ENCODE measurements at places on chromosomes 11 and 22.

- no peak for DNase-seq
Observed at GRCh38 chr11:73387594-73388264, 11.5 kb downstream of the RELT start.

DNA sequence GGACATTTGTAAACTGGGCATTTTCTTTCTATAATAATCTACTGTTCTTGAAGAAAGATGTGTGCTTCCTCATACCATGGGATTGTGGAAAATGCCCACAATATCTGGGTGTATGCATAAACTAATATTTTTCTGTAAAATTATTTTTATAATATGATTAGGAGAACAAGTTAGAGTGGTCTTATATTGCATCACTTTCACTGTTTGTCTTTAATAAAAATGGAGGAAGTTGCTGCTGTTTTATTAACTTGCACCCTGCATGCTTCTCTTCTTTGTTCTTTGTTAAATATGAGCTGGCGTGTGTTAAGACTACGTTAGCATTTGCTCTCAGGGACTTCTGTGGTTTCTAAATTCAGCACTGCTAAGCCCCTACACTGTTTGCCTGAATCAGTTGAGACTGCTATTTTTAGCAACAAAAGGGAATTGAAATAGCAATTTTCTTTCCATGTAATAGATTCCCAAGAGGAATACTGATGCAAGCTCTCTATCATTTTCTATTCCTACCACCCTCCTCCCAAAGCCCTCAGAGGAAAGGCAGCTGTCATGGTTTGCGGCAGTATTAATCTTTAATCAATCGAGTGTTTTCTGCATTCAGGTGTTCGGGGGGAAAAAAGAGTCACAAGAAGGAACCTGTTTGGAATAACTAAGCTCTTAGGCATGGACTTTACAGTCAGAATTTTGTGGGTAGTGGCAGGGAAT is 56.1 kb downstream of the HSD17B12 start:
- no peak for DNase-seq

DNA sequence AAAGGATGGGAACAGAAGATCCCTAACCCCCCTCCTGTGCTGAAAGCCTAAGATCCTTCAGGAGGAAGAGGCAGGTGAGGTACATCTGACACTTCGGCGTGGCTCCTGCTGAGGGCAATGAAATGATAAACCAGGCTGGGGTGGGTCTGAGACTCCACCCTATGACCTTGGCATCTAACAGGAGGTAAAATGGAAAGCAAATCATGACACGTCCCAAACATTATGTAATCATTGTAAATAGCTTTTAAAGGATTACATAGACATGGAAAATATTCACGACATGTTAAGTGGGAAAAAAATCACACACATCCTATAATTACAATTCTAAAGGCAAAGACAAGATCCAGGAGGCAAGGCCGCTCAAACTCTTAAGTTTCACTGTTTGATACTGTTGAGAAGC is 70.5 kb downstream of the LINC01488 start:
- DNase-seq: no peak

DNA sequence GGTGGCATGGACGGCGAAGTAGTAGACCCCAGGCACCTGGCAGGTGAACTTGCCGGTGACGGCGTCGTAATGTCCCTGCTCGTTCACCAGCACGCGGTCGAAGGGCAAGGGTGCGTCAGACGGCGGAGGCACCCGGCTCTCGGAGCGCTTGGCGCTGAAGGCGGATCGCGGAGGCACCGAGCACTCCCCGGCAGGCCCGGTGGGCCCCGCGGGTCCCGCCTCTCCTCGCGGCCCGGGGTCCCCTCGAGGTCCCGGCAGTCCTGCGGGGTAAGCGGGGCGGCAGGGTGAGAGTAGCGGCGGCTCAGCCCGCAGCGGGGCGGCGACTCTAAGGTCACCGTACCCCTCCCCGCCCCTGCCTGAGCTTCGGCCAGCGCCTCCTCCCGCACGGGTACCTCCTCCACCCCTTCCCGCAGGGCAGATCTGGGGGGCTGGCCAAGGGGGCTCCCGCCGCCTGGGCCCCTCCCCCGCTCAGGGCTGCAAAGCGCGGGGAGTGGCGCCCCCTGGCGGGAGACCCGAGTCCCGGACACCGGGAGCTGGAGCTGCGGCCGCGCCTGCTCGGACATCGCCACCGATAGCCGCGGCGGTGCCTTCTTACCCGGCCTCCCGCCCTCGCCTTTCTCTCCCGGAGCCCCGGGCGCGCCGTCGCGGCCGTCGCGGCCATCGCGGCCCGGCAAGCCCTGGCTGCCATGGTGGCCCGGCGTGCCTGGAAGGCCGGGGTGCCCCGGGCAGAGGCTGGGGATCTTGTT is 921 bp downstream of the C1QTNF5 start:
- peak; percentile 76 for DNase-seq

DNA sequence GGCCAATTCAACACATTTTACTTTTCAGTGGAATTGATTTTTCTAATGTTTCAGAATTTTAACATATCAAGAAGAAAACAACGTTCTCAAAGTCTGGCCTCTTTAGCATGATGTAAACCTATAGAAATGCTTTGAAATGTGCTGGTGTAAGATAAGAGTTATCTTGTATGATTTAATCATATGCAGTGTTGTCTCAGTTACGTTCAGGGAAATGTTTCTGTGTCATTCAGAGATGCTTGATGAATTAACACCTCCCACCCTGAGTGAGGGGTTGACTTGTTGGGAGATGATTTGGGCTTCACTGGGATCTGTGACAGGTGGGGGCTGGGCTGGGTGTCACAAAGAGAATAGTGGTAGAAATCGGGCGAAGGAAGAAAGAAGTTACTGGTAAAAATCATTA is 15.7 kb upstream of the MYO18B start:
- DNase-seq: no peak

DNA sequence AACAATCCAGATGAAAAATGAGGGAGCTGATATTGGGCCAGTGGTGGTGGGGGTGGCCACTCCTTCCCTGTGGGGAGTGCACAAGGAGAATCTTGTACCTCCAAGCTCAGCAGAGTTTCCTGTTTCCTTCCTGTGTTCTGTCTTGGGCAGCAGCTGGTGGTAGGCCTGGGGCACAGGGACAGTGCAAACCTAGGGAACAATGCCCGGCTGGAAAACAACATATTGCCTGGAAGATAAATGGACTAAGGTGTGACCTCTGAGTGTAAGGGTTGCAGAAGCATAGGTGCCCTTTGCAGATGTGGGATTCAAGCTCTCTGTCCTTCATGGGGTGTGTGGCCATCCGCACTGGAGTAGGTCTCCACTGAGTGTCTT is 5.8 kb upstream of the JAM3 start:
- DNase-seq: no peak

DNA sequence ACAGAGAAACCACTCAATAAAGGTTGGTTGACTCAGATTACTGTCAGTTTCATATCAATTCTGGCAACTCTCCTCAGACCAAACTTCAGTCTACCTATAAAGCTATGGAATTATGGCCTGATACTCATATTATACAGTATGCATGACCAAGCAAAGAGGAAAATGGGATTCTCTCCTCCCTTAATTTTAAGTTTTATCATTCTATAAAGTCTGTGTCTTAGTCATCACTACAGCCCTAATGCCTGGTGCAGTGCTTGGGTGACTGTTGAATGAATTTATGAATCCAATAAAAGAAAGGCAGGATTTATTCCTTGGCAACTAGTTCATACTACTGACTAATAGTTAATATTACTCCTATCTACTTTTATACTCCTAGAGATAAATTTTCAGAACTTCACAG is 37.6 kb upstream of the GRAMD1B start:
- DNase-seq: no peak

DNA sequence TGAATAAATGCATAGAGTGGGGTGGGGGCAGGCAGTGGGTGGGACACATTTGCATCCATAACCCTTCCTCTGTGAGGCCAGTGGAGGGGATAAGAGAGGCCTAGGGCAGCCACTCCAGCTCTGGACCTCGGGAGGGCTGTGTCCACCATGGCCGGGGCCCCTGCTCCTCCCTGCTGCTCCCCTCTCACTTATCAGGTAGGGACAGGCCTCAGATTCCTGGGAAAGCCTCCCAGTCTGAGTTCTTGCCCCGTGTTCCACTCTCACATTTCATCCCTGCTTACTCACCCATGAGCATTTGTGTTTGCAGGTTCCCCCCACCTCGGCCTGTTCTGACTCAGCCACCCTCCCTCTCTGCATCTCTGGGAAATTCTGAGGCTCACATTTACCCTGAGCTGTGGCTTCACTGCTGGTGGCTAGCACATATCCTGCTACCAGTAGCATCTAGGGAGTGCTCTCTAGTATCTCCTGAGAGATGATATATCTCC is 128.7 kb upstream of the TOP3B start:
- DNase-seq: no peak

- DNase-seq: no peak
Observed at GRCh38 chr22:47210686-47211085, 448.2 kb downstream of the TBC1D22A start.

- no peak for DNase-seq
Observed at GRCh38 chr11:66017321-66017720, 5.5 kb downstream of the CST6 start.

DNA sequence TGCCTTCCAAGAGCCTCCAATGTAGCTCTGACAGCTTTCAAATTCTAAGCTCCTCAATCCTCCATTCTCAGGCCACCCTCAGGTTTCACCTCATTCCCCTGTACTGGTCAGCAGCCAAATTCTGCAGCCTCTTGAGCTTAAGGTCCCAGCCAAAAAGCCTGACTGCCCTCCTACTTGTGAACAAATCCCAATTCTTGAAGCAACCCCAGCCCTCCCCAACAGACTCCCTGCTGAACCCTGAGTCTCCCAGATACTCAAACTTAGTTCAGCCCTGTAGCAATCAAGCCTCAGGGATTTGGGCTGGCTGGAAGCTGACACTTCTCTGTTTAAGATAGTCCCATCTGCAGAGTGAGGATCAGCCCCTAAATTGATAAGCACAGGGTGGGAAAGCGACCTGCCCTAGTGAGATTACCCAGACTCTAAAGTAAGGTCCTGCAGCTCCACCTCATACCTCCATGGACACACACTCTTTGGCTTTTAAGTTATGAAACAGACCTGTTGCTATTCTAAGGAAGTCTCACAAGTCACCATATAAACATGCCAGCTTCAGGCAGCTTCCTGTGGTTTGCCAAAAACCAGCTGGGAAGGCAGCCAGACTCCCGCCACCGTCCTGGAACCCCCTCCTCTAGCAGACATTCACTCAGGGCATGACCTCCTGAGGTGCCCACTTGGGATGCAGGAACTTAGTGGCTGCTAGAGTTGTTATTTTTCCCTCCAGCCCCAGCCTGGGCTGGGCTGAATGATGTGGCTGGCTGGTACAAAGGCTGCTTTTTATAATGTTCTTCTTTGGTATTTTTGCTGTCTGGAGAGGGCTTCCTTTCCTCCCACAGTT is 82.5 kb upstream of the PICALM start:
- no peak for DNase-seq

DNA sequence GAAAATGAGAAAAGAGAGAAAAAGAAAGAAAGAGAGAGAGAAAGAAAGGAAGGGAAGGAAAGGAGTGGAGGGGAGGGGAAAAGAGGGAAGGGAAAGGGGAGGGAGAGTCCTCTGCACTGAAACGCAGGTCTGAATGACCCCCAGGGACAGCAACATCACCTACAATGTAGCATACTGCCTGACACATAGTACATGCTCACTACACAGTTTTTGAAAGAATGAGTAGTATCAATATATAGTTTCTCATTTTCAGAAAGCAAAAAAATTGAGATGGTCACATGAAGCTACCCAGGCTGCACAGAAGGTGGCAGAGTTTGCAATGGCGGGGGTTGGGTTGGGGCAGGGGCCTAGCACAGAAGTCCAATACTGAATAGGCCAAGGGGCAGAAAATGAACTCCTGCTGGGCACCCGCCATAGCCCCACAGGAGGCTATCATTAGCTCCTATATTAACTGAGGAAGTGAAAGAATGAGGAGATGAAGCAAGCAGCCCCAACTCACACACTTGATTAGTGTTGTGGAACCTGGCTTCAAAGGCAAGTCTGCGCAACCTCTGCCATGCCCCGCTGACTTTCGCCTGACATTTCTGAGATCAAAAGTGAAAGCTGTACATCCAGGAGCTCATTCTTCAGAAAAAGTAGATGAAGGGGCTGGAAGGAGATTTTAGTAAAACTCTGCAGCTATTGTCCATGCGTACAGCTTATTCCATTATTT is 241.2 kb upstream of the SYN3 start:
- no peak for DNase-seq

DNA sequence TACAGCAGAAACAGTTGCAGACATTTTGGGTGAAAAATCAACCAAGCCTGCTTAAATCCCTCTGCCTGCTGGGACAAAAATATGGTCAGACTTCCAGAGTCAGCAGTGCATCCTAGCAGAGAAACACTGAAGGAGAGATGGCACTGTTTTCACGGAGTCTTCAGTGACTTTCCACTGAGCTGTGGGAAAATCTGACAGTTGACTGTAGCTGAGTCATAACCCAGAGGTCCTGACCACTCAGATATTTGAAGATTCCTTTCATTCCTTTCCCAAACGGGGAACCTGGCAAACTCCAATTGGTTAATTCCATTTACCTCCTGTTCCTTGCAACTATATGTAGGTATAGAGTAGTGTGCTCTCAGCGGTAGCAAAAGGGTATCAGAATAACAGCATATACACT is 20.9 kb upstream of the UPB1 start:
- no peak for DNase-seq

GRCh38 chr11:30414806-30415205 is 91.9 kb downstream of the ARL14EP start:
- no peak for DNase-seq

DNA sequence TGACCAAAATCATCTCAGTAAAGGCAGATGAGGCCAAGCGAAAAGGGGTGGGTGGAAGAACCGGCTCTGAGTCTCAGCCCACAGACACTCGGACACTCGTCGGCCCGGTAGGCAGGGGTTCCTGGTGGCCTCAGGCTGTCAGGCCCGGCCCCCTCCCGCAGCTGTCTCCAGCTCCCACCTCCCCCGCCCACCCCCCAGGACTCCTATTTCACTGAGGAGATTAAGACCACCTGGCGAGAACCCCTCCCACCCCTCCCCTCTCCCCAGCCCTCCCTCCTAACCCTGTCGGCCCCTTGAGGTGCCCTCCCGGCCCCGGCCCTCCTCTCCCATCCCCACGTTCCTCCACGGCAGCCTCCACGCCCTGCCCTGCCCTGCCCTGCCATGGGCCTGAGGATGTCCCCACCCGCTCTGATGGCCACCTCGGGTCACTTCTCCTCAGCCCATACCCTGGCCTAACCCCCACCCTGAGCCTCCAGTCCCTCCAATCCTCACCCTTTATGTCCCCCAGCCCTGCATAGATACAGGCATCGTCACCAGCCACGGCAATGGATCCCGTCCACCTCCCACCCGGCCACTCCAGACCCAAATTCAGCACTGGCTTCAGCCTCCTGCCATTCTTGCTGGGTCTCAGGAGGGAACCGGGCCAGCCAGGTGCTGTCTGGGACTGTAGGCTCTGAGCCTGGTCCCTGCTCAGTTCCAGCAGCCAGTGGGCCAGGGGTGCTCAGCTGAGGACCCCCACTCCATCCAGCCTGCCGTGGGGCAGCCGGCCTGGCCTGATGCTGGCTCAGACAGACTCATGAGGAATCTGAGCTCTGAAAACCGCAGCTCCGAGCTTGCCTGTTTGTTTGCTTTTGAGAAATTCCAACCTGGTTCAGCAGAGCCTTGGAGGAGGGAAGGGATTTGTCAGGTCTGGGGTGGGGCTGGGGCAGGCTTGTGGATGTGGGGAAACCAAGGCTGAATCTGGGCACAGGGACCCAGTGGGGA is 9.8 kb upstream of the TBX1 start:
- DNase-seq: no peak

Measured in BE2C (cell line).